Stimulated activated CD8-positive, alpha-beta memory T cell treated with anti-CD3 and anti-CD28 coated beads, Interleukin-12 subunit alpha, Interleukin-12 subunit beta, amount 100 ng/mL, for 1 hour (primary cell): ENCODE measurements at places on chromosomes 11 and 22.

GRCh38 chr11:42329929-42330565 lies 870.6 kb upstream of the LRRC4C start:
- DNase-seq = no peak

DNA sequence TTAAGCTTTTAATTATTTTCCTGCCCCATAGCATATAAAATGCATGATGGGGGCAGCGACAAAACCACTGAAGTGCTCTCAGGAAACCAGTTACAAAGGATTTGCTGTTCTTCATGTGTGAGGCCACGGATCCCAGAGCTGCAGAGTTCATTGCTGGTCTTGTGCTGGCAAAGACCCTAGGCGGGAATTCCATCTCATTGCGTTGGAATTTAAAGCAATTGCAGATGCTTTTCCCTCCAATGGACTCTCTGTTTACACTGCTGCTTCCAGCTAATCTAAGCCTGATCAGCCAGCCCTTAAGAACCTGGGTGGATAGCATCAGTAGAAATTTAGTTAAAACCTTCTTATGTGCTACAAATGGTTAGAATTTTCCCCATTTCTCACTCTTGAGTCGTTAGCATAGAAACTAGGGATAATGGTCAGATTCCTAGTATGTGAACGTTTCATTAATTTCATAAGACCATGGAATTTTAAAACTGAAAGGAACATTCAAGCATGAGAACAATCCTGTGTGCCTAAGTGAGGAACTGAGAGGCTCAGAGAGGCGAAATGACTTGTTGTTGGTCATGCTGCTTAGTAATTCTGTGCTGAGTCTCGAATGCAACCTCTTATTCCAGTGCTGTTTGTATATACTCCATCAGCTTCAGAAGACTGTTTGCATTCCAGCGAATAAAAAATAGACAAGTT lies 36.1 kb upstream of the ADSL start:
- DNase-seq = no peak

- DNase-seq = no peak
Measured at GRCh38 chr11:108592591-108593213, 866 bp downstream of the EXPH5 start.

DNA sequence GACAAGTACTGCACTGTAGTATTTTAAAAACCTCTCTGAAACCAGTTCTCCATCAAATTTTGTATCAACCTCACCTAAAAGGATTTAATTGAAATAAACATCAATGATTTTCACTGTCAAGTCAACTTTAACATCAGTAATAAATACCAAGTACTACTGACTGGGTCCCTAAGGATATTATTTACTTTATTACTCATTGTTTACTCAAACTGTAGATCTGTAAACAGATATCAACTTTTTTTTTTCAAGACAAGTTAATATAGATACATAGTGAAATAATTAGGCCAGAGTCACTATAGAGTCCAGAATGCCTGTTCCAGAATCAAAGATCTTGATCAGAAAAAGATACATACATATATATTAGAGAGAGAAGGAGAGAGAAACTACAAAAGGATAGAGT lies 1.6 kb downstream of the RNF141 start:
- no peak for DNase-seq
